ENCODE measurements at places on chromosomes 1 and 21.

DNA sequence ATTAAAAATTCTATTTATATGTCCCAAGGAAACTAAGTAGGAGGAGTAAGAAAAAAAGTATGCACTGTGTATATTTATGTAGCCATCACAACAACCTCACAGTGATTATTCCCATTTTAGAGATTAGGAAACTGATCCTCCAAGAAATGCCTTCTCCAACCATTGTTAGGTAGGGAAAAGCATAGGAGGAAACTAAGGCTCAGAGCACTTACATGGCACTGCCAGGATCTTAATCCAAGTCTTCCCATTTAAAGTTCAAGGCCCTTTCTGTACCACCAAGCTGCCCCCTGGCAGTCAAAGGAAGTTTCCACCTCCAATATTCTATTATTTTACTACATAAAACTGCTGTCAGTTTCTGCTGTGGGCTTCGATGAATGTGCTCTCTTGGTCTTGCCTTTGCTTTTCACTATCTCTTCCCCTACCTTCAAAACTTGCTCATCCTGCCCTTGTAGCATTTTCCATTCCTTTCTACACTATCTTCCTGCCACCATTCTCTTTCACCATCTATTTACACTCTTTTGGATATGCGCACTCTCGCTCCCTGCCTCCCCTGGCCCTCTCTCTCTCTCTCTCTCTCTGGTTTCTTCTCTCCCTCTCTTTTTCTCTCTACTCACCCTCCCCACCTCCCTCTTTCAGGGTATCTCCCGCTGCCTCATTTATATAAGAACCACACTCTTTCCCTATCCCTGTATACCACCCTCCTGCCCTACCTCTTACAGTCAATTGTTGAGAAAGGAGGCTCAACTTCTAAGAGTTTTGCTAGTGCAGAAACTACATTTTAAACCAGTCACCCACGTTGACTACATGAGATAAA, 34.0 kb downstream of the PUM1 start:
- H3K4me1 ChIP-seq = no peaks in the 10 kb centered on the region
- no peak overlapping the region for H3K27ac ChIP-seq
- no peak overlapping the region for H3K4me3 ChIP-seq
- H3K27me3 ChIP-seq = no peaks in the 10 kb centered on the region

DNA sequence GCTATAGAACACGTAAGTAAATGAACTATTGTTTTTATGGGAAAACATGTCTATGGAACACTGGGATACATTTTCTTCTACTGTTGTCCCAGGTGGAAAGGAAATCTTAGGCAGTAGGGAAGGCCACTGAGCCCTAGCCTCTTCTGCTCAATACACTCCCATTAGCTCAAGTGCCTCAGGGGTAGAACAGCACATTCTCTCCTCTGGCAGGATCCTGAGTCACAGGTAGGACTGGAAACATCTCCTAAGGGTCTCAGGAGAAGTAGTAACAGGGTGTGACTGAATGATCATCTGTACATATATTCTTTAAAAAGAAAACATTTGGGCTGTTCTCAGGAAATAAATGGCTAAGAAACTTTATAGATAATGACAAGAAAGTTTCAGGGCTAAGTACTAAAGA, 175.6 kb upstream of the ESRRG start:
- H3K27ac ChIP-seq = no peak overlapping the region
- no peak for DNase-seq
- H3K4me3 ChIP-seq = no peak overlapping the region
- no peaks in the 10 kb centered on the region for H3K27me3 ChIP-seq
- H3K4me1 ChIP-seq = no peaks in the 10 kb centered on the region

DNA sequence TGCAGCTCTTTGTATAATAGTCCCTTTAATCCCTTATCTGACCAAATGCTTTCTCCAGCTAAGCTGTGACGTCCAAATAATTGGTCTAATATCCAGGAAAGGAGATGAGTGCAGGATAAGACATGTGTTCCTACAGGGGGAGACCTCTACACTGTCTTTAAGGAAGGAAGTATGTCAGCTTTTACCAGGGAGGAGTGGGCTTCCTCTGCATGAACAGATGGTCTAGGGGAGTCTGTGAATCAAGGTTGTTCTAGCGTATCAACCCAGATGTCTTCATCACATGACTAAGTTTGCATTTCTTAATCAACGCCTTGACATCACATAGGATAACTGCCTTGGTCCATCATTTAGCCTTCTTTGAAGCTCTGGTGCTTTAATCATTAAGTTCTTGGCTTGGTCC, 528.2 kb downstream of the MRPL39 start:
- no peaks in the 10 kb centered on the region for H3K36me3 ChIP-seq
- no peaks in the 10 kb centered on the region for H3K4me1 ChIP-seq
- no peaks in the 10 kb centered on the region for H3K27me3 ChIP-seq

DNA sequence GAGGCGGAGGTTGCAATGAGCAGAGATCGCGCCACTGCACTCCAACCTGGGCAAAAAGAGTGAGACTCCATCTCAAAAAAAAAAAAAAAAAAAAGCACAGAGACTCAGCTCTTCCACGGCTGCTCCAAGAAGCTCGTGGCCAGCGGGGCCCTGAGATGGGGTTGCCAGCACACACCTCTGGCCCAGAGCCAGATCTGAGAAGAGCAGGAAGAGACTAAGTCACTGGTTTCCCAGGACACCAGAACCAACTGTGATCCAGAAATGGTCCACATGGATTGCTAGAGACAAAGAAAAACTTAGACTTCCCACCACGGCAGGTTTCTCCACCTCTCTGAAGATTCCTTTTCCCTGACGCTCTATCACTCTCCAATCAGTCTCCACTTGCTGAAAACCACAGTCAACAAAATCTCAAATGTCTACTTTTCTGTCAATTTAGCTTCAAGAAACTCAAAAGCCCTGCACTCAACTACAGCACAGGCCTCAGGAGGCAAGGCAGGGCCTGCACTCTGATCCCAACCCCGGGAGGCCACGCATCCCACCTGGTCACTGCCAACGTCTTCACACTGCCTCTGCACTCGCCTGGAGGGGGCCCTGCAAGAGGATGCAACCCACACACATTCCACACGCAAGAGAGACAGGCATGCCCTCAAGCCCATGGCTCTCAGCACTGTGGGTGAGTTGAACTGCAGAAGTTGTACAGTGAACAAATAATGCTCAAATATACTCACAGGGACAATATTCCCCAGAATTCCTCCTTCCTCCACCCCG, 79.0 kb downstream of the NPHP4 start:
- H3K4me1 ChIP-seq = no peaks in the 10 kb centered on the region
- DNase-seq = no peak
- H3K36me3 ChIP-seq = peaks cover 28% of the 10 kb centered on the region
- no peak overlapping the region for H3K27ac ChIP-seq
- no peaks in the 10 kb centered on the region for H3K27me3 ChIP-seq
- no peak overlapping the region for H3K4me3 ChIP-seq

- H3K4me3 ChIP-seq = no peak overlapping the region
- peak overlapping the region; percentile 36 for H3K27ac ChIP-seq
- DNase-seq = no peak
- no peaks in the 10 kb centered on the region for H3K36me3 ChIP-seq
- H3K27me3 ChIP-seq = no peaks in the 10 kb centered on the region
These were observed 92.9 kb upstream of the NEGR1 start for GRCh38 chr1:72375226-72375625.

- DNase-seq = no peak
- H3K4me1 ChIP-seq = no peaks in the 10 kb centered on the region
- H3K27ac ChIP-seq = no peak overlapping the region
These were observed 6.3 kb downstream of the HPCA start for GRCh38 chr1:32892368-32893197.

DNA sequence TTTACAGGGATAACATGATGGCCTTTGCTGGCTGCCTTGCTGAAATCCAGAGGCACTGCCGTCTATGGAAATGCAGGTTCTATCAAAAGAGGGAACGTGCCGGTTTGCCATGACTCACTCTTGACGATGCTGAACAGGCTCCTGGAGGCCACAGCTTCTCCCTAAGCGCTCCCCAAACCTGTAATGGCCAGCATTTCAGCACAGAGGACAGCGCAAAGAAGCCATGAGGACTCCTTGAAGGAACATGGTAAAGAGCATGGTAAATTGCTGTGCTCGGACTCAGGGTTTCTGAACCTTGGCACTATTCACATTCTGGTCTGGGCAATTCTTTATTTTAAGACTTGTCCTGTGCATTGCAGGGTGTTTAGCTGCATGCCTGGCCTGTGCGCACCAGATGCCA, 217.5 kb downstream of the CAMTA1 start:
- no peaks in the 10 kb centered on the region for H3K36me3 ChIP-seq
- H3K27ac ChIP-seq = no peak overlapping the region
- no peaks in the 10 kb centered on the region for H3K4me1 ChIP-seq
- H3K4me3 ChIP-seq = no peak overlapping the region

DNA sequence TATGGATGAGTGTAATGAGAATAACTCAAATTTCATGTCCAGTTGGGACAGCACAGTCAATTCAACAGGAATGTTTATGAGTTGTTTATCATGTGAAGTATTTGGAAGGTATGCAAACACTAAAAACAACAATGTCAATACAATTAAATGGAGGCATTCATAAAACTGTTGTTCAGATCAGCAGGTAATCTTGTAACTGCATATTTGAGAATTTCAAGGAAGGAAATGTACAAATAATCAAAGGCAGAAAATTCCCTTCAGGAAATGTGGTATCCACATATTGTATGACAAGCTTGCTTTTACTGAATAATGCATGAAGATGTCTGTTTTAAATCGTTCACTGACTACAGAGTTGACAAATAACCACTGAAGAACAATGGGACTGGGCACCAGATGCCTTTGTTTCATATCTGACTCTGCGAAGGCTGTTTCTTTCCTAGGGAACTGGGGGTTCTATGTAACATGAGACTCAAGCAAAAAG, 198.3 kb downstream of the LTN1 start:
- DNase-seq = no peak
- H3K36me3 ChIP-seq = no peaks in the 10 kb centered on the region
- H3K4me1 ChIP-seq = no peaks in the 10 kb centered on the region
- H3K4me3 ChIP-seq = no peak overlapping the region
- H3K27me3 ChIP-seq = no peaks in the 10 kb centered on the region

GRCh38 chr1:45721207-45721606, 29.2 kb downstream of the IPP start:
- H3K27ac ChIP-seq = no peak overlapping the region
- no peaks in the 10 kb centered on the region for H3K4me1 ChIP-seq
- peaks cover 14% of the 10 kb centered on the region for H3K36me3 ChIP-seq
- H3K4me3 ChIP-seq = no peak overlapping the region
- H3K27me3 ChIP-seq = no peaks in the 10 kb centered on the region

DNA sequence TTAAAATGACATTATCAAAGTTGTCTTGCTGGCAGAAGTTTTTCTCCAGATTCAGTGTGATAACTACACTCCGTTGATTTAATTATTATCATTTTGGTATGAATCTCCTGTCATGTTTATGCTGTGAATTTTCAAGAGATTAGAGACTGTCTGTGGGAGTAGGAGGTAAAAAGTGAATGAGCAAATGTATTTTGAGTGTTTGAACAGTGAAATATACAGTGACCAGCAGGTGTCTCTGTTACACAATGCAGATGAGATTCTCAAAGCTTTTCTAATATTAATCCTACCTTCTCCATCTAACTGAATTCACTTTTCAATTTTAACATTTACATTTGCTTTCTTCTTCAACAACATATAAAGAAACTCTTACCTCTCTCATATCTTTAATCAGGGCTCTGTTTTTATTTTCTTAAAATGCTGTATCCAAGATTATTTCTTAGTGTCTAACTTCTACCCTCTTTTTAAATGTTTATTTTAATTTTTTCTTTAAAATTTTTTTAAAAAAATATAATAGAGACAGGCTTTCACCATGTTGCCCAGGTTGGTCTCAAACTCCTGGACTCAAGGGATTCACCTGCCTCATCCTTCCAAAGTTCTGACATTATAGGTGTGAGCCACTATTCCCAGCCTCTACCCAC, 20.9 kb upstream of the HSPA13 start:
- H3K4me3 ChIP-seq = no peak overlapping the region
- peaks cover 9% of the 10 kb centered on the region for H3K4me1 ChIP-seq
- DNase-seq = peak; percentile 20
- H3K27ac ChIP-seq = no peak overlapping the region
- no peaks in the 10 kb centered on the region for H3K27me3 ChIP-seq
- H3K36me3 ChIP-seq = no peaks in the 10 kb centered on the region

DNA sequence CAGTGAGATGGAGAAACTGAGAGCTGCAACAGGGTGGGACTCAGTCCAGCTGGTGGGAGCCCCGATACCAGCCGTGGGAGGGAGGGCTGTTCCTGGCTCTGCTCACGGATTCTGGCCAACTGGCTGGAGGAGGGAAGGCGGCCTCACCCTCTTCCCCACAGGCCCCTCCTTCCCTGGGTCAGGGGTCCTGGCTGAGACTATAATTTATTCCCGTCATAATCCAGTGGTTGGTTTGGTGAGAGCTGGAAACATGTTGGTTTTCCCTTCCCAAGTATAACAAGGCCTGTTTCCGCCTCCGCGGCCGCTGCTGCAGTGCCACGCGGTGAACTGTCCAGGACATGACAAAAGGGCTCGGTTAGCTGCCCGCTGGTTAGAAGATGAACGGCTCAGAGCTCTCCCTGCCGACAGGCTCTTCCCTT, 10.0 kb downstream of the PTPRF start:
- H3K27me3 ChIP-seq = no peaks in the 10 kb centered on the region
- no peaks in the 10 kb centered on the region for H3K36me3 ChIP-seq
- no peak overlapping the region for H3K27ac ChIP-seq
- H3K4me1 ChIP-seq = no peaks in the 10 kb centered on the region
- no peak overlapping the region for H3K4me3 ChIP-seq
